CD14-positive monocyte (primary cell): ENCODE measurements at places on chromosomes 7 and 10. TPM values are rescaled to one million over a fixed set of nuclear protein-coding genes. Genes with fewer than 3 reads are reported as not detected.

The TMEM270 gene
- polyA plus RNA-seq: not detected

- H3K27me3 ChIP-seq: no peaks in the 10 kb centered on the region
- peaks cover 67% of the 10 kb centered on the region for H3K4me1 ChIP-seq
- peak overlapping the region; percentile 78 for H3K4me3 ChIP-seq
- H3K27ac ChIP-seq: peak overlapping the region; percentile 82
- no peaks in the 10 kb centered on the region for H3K36me3 ChIP-seq
- DNase-seq: peak; percentile 70
Measured at GRCh38 chr10:93742633-93743349, 14.9 kb upstream of the LGI1 start.

DNA sequence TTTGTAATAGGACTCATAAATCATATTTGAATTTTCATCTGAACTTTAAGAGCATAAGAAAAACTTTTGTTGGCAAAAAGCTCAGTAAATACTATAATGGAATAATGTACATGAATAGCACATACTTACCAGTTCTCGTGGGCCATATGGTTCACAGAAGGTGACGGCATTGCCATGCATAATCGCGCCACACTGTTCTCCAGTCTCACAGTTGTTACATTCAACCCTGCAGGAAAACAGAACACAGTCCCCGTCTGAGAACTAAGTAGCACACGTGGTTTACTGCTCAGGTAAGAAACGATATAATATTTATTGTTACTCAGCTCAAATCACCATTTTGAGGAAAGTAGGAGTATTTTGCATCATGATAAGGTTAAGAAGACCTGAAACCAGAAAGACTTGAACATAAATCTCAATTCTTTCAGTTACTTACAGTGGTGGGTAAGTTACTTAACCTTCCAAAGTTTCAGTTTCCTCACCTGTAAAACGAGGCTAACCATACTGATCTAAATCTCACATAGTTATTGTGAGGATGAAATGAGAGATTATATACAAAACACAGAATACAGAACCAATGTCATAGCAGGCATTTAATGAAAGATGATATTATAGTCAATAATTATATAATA lies 261.4 kb downstream of the RELN start:
- DNase-seq: no peak
- H3K4me3 ChIP-seq: no peak overlapping the region
- H3K36me3 ChIP-seq: no peaks in the 10 kb centered on the region
- H3K27me3 ChIP-seq: no peaks in the 10 kb centered on the region
- no peaks in the 10 kb centered on the region for H3K4me1 ChIP-seq
- H3K27ac ChIP-seq: no peak overlapping the region

DNA sequence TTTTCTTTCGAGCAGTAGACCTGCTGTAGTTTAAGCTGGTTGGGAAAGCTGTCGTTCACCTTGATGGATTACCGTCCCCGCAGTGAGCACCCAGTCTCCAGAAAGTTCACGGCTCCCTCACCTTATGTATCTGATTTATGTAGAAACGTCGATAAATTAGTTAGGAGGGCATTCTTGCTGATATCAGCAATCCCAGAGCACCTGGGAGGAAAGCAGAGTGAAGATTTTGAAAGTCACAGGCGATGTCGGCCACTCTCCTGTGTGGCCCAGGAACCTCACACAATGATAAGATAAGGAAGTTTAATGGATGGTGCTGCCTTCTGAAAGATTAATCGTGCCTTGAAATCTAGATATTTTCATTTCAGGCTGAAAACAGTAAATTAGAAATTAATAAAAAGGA lies 336.8 kb downstream of the DPP6 start:
- DNase-seq: no peak
- H3K27ac ChIP-seq: no peak overlapping the region
- H3K27me3 ChIP-seq: no peaks in the 10 kb centered on the region
- H3K4me3 ChIP-seq: no peak overlapping the region

DNA sequence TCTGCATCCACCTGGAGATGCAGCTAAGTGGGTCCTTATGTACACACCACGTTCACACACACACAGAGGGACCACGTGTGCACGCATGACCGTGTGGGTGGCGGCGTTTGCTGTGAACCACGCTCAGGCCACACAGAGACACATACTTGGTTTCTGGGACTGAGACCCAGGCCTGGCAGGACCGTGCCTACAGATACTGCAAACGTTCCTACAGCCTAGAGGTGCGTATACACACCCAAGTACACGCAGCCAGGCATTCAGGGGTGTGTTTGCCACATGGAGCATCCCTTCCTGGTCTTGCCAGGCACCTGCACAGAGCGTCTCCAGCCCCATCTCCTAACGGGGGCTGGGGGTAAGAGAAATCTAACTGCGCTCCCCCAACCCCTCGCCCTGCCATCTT lies 49.0 kb upstream of the GTF2IRD1 start:
- peaks cover 21% of the 10 kb centered on the region for H3K36me3 ChIP-seq
- no peaks in the 10 kb centered on the region for H3K27me3 ChIP-seq
- no peak overlapping the region for H3K4me3 ChIP-seq
- no peaks in the 10 kb centered on the region for H3K4me1 ChIP-seq
- no peak overlapping the region for H3K27ac ChIP-seq
